ENCODE measurements at places on chromosomes 1 and 21. TPM values are rescaled to one million over a fixed set of nuclear protein-coding genes. Genes with fewer than 3 reads are reported as not detected.

DNA sequence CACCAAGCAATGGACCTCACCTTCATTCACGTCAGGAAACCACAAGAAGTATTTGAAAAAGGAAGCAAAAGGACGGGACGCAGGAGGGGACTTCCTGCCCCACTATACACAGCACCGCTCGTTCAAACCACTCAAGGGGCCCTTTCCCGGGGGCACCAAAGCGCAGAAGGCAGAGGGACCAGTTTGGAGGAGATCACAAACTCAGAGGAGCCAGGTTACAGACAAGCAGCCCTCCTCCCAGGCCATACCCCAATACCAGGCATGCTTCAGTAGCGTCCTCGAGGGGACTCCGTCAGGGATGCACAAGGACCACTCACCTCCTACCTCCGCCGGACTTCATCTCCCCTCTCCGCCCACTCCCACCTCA lies 685 bp downstream of the CRTC2 start:
- no peak for DNase-seq

- no peak for DNase-seq
Measured at GRCh38 chr21:33650929-33651509, 8.7 kb downstream of the ITSN1 start.

COG2 gene
- 11.6 TPM for total RNA-seq

GUCA2A gene
- total RNA-seq, result not detected

FMOD gene
- total RNA-seq, result 1.9 TPM

IL22RA1 gene
- total RNA-seq, result not detected

Measured in hematopoietic multipotent progenitor cell (in vitro differentiated cells).